ENCODE measurements at places on chromosomes 5 and 9. TPM values are rescaled to one million over a fixed set of nuclear protein-coding genes. Genes with fewer than 3 reads are reported as not detected.

- no peak for DNase-seq
Measured at GRCh38 chr5:16713386-16713928, 96.7 kb upstream of the RETREG1 start.

DNA sequence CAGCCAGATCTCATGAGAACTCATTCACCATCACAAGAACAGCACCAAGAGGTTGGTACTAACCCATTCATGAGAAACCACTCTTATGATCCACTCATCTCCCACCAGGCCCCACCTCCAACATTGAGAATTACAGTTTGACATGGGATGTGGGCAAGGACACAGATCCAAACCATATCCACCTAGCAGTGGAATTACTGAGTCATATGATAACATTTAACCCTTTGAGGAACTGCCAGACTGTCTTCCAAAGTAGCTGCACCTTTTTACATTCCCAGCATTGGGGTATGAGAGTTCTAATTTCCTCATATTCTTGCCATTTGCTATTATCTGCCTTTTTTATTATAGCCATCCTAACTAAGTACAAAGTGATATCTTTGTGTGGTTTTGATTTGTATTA is 51.9 kb downstream of the CTNNA1 start:
- no peak for DNase-seq

DNA sequence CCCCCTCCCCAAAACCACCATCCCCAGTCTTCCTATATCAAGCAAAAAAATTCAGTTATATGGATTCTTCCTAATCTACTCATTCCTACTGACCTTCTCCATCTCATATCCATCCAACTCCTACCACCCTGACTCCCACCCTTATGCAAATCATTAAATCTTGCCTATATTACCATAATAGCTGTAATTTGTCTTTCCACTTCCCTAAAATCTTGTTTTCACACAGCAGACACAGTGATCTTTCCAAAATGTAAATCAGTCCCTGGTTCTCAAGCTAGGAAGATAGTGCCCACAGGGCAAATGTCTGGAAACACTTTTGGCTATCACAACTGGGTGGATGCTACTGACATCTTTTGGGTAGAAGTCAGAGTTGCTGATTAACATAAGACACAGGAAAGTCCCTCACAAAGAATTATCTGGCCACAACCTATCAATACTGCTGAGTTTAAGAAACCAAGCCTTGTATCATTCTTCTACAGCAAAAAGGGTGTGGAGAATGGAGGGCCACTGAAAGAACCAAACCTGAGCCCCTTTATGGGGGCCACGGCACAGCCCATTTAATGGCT is 1.4 kb downstream of the SRA1 start:
- DNase-seq = no peak

DNA sequence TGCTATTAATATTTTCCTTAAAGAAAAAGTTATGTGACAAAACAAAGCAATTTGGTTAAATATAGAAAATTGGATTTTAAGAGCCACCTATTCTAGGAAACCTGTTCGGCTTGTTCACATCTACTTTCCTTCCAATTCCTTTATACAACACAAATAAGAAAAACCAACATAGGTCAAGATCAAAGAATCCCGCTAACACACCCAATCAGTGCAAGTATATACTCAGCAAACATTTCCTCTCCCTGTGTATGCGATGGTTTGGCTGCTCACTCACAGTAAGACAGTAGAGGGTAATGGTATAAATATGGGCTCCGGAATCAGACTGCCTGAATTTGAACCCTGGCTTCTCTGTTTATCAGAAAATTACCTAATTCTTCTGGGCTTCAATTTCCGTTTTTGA is 757.5 kb upstream of the ZNF608 start:
- no peak for DNase-seq

- DNase-seq = no peak
Measured at GRCh38 chr5:160360310-160360709, 10.1 kb downstream of the C1QTNF2 start.

GRCh38 chr5:25481463-25481862 is 836.7 kb upstream of the CDH10 start:
- DNase-seq = no peak

DNA sequence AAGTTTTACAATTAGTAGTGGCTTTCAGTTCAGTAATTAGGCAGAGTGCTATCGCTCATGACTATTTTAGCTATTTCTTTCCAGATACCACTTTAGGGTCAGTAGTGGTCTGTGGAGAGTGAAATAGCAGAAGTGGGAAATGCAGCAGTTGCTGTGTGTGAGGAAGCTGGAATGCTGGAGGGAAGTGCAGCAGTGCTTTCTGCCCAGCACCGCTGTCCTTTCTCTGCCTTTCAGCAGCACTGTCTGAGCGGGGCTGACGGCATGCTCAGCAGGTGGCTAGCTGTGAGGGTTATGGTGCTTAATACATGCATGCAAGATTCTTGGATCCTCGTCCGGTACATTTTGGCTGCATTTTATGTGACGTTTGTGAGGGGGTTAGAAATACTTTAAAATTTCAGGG is 213.9 kb downstream of the PBX3 start:
- no peak for DNase-seq

DNA sequence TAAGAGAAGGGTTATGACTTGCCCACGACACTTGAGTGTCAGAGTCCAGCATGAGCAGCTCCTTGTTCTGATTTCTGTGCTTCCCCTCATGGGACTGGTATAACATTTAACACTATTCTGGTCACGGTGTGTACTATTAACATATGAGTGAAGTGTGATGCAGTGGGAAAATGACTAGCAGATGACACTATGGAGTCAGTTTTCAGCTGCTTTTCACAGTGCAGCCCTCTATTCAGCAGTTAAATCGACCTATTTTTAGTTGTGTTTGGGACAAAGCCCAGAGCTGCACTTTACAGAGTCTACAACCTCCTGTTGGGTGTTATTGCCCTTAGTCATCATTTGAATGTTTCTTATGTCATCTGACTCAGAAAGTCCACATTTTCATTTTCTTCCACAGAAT is 59.1 kb downstream of the CHSY3 start:
- DNase-seq = no peak

The STK32A gene
- 0.23 TPM for total RNA-seq

The TAS2R1 gene
- total RNA-seq = not detected

The MEF2C gene
- total RNA-seq = 5.1 TPM

The FOXE1 gene
- total RNA-seq = not detected

The SPINK4 gene
- not detected for total RNA-seq

The CBY3 gene
- not detected for total RNA-seq

Data from left lobe of liver (tissue), 2 donors.